ENCODE measurements at places on chromosomes 5 and 9. TPM values are rescaled to one million over a fixed set of nuclear protein-coding genes. Genes with fewer than 3 reads are reported as not detected.

SCGB3A1 gene
- total RNA-seq, result not detected

CDH10 gene
- total RNA-seq, result not detected

LYSMD3 gene
- total RNA-seq, result 13.0 TPM

FOXD4 gene
- total RNA-seq, result not detected

IL13 gene
- 13.0 TPM for total RNA-seq

PCDHA6 gene
- not detected for total RNA-seq

PCDHGA8 gene
- total RNA-seq, result not detected

ORM2 gene
- not detected for total RNA-seq

MYOT gene
- not detected for total RNA-seq

RNF208 gene
- total RNA-seq, result 3.4 TPM

SLC34A1 gene
- 0.15 TPM for total RNA-seq

BNC2 gene
- not detected for total RNA-seq

LHX3 gene
- not detected for total RNA-seq

NOXA1 gene
- total RNA-seq, result 1.1 TPM

AQP7 gene
- total RNA-seq, result 0.36 TPM

NR4A3 gene
- 10.5 TPM for total RNA-seq

PCDHGB3 gene
- total RNA-seq, result not detected

ENTPD2 gene
- total RNA-seq, result not detected

FOXD4L4 gene
- total RNA-seq, result 0.12 TPM

INSL4 gene
- not detected for total RNA-seq

TSPAN17 gene
- total RNA-seq, result 25.2 TPM

FAM163B gene
- not detected for total RNA-seq

IFNA21 gene
- total RNA-seq, result not detected

SPINK7 gene
- not detected for total RNA-seq

CDX1 gene
- total RNA-seq, result not detected

PTGDS gene
- total RNA-seq, result not detected

LRRTM2 gene
- not detected for total RNA-seq

GCNT1 gene
- 6.7 TPM for total RNA-seq

WDR31 gene
- total RNA-seq, result 2.4 TPM

CCDC152 gene
- 6.2 TPM for total RNA-seq

C5orf46 gene
- not detected for total RNA-seq

COL27A1 gene
- total RNA-seq, result 4.1 TPM

PCDHB10 gene
- not detected for total RNA-seq

NOTCH1 gene
- total RNA-seq, result 68.3 TPM

ITGA2 gene
- total RNA-seq, result 2.2 TPM

GPX8 gene
- not detected for total RNA-seq

SH3RF2 gene
- total RNA-seq, result 0.12 TPM

LCN9 gene
- not detected for total RNA-seq

PCDHGA5 gene
- total RNA-seq, result not detected

DOK3 gene
- 1.3 TPM for total RNA-seq

PLPP7 gene
- total RNA-seq, result not detected

ACOT12 gene
- total RNA-seq, result not detected

C9orf153 gene
- 0.39 TPM for total RNA-seq

IFNK gene
- total RNA-seq, result not detected

SSBP2 gene
- 14.2 TPM for total RNA-seq

NUTM2F gene
- total RNA-seq, result not detected

COL5A1 gene
- total RNA-seq, result 0.12 TPM

LCN6 gene
- total RNA-seq, result not detected

ARL14EPL gene
- total RNA-seq, result not detected

TNFSF15 gene
- 0.14 TPM for total RNA-seq

CTSV gene
- 1.4 TPM for total RNA-seq

RAB3C gene
- total RNA-seq, result not detected

FBN2 gene
- not detected for total RNA-seq

SPOCK1 gene
- not detected for total RNA-seq
